ENCODE measurements at places on chromosomes 11 and 22. TPM values are rescaled to one million over a fixed set of nuclear protein-coding genes. Genes with fewer than 3 reads are reported as not detected.

The CD151 gene
- 654 TPM for total RNA-seq

The BIRC3 gene
- under 0.01 TPM for total RNA-seq

The TMEM191C gene
- 0.54 TPM for total RNA-seq

The ANO9 gene
- not detected for total RNA-seq

The SAA2 gene
- total RNA-seq, result not detected

The MMP13 gene
- not detected for total RNA-seq

The RBMXL2 gene
- not detected for total RNA-seq
